ENCODE measurements at places on chromosomes 16 and 17.
A peak's percentile ranks its signal among the peaks of the same experiment; 100 is the strongest.

DNA sequence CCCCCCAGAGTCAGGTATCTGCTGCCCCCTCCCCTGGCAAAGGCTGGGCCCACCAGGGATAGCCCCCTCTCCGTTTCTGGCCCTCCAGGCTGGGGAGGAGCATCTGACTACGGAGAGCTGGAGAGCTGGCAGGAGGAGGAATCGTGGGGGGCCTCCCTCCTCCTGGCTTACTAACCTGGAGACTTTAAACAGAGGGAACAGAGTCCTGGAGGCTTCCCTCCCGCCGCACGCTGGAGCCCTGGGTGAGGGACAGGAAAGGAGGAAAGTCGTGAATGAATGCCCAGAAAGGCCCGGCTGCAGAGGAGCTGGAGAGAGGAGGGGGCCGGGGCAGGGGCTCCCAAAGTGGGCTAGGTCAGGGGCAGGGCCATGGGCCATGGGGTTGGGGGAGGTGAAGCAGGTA lies 9.9 kb downstream of the SRCIN1 start:
- no peak for DNase-seq

GRCh38 chr17:14780097-14780651 lies 479.3 kb downstream of the HS3ST3B1 start:
- no peak for DNase-seq

GRCh38 chr17:39002991-39003715 lies 36.0 kb upstream of the FBXO47 start:
- no peak for DNase-seq

- DNase-seq: no peak
Measured at GRCh38 chr17:77598241-77598620, 360.3 kb upstream of the TNRC6C start.

DNA sequence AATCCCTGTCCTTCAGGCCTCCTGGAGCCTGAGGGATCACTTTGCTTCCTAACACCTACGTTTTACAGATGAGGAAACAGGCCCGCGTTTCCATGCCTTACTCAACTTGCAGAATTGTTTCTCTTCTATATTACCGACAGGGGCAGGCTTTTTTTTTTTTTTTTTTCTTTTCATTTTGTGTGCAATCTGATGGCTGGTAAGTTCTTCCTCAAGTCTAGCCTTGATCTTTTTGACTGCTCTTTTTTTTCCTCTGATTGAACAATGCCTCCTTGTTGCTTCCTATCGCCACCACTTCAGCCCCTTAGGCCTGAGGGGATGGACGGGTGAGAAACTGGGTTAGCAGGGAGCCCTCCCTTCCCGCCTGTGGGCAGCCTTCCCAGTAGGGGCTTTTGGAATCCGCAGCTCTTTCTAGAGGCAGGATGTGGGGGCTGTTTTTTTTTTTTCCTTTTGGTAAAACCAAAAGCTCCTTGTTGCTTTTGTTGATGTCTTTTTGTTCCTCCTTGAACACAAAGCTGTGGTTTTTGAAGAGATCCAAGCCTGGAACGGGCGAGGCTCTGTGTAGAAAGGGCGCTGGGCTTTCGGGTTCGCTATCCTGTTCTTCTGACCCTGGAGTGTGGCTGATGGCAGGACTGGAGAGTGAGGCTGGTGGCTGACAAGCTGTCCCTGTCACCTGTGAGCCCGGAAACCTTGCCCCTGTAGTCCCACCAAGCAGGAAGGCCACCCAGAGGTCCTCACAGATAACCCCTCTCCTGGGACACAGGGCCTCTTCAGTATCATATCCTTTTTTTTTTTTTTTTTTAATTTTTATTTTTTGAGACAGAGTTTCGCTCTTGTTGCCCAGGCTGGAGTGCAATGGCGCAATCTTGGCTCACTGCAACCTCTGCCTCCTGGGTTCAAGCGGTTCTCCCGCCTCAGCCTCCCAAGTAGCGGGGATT lies 14.0 kb downstream of the LASP1 start:
- DNase-seq: no peak

GRCh38 chr16:80174416-80174815 lies 366.4 kb upstream of the DYNLRB2 start:
- DNase-seq: no peak

- DNase-seq: no peak
Measured at GRCh38 chr16:84572096-84572495, 45.8 kb downstream of the COTL1 start.

- DNase-seq: no peak
Measured at GRCh38 chr16:86984991-86985647, 332.1 kb downstream of the C16orf95 start.

- no peak for DNase-seq
Measured at GRCh38 chr16:64094992-64095634, 1026.8 kb downstream of the CDH11 start.

- no peak for DNase-seq
Measured at GRCh38 chr17:60106340-60107059, 27.8 kb upstream of the HEATR6 start.

DNA sequence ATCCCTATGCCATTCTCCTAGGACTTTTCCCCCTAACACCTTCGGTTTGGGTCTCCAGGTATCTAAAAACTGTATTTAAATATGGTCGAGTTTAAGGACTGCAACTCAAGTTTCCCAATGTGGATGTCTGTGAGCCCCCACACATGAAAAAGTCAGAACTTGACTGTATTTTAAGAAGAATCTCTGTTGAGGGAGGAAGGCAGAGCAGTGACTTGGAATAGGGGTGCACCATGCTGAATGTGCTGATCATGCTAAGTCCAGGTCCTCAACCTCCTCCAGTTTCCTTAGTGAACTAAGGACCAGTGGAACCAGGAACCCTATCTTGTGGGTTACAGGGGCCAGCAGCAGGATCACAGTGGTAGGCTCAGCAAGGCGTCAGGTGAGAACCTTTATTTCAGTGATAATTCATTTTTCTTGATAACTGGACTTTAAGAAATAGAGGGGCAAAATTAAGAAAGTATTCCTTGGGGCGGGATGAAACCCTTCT lies 19.5 kb downstream of the GRB7 start:
- no peak for DNase-seq

DNA sequence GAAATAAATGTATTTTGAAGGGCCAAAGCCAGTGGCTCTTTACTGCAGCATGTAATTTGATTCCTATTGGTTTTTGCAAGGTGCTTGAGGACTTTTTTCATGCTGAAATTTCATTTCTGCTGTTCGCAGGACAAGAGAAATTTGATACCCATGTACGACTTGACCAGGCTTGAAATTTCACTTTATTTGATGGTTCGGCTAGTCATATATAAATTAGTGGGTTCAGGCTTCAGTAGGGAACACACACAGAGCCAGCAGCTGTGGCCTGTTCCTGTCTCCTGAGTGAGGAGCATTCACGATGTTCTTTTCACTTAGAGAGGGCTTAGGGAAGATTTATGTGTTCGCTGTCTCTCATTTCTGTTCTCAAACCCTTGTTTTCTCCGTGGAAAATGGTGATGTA lies 258.4 kb upstream of the CACNG5 start:
- DNase-seq: no peak

- DNase-seq: no peak
Measured at GRCh38 chr16:56057151-56057550, 134.1 kb upstream of the GNAO1 start.

GRCh38 chr16:15768201-15768600 lies 88.6 kb downstream of the MYH11 start:
- no peak for DNase-seq

- DNase-seq: no peak
Measured at GRCh38 chr17:252456-252855, 71.0 kb upstream of the DOC2B start.

GRCh38 chr17:48542114-48542656 lies 2.7 kb downstream of the HOXB2 start:
- DNase-seq: no peak

GRCh38 chr16:1182950-1183907 lies 30.3 kb downstream of the CACNA1H start:
- no peak for DNase-seq

DNA sequence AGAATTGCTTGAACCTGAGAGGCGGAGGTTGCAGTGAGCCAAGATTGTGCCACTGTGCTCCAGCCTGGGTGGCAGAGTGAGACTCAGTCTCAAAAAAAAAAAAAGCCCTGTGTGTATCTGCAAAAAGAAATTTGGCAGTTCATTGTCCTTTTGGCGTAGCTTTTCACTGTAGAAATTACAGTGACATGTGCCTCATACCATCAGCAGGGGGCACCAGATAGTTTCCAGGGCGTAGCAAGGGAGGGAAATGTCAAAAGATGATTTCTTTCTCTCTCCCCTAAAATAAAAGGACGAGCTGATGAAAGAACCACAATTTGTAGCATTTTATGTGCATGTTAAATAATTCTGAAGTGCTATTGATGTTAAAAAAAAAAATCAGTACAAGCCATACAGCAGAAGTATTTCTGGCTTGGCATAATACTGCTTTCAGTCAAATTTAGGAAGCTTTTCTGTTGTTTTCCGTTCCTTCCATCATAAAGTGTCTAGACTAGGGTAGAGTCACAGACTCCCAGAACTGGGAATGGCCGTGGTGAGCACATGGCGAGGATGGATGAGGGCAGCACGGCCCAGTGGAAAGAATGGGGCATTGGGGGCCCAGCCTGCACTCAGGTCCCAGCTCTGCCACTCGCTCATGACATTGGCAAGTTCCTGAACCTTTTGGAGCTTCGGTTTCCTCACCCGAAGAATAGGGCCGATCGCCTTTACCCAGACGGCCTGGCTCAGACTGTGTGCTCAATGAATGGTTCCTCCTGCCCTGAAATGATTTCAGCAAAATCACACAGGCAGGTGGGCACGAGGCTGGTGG lies 59.8 kb upstream of the RPH3AL start:
- DNase-seq: peak; percentile 55

DNA sequence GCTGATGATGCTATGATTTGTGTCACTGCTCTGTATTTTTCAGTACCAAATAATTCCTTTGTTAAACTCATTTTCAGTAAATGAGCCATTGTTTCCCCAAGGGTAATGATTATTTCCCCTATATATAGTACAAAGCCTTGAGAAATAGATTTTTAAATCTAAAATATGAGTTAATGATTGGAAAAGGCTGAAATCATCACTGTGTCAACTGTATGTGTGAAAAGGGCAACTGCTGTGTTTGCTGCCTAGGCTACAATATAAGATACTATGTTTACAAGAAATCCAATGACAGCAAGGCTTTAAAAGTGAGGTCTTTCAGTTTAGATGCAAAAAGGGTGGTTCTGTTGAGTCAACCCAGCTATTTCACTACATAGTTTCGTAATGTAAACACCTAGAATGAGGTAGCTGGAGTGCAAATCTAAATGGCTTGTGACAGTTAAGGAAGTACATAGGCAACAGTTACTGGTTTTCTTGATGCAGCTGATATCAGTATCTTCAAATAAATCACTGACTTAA lies 15.3 kb downstream of the NLK start:
- DNase-seq: no peak

GRCh38 chr16:14146445-14146844 lies 75.3 kb downstream of the MRTFB start:
- no peak for DNase-seq

- DNase-seq: no peak
Measured at GRCh38 chr17:40511136-40511535, 9.7 kb upstream of the TNS4 start.

DNA sequence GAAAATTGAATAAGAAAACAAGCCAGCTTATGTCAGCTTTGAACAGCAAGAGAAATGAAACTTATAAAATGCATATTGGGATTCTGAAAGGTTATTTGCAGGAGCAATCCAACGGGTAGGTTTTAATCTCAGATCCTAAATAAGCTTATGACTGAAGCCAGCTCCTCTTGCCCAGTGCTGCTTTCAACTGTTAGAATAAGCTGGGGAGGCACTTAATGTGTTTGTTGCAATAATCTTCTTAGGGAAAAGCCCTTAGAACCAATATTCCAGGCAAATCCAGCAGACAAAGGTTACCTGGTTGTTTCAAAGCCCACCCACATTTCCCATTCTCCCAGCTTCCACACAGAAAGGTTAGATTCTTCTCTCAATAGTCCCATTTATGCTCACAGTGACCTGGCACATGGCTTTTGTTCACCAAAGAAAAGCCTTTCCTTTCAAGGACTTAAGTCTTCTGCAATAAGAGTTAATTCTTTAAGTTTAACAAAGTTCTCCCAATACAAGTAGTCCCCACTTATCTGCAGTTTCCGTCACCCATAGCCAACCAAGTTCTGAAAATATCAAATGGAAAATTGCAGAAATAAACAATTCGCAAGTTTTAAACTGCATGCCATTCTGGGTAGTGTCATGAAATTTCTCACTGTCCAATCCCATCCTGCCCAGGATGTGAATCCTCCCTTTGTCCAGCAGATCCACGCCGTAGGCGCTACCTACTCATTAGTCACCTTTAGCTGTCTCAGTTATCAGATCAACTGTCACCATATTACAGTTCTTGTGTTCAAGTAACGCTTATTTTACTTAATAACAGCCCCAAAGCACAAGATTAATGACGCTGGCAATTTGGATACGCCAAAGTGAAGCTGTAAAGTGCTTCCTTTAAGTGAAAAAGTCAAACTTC lies 5.9 kb downstream of the TEX2 start:
- no peak for DNase-seq

DNA sequence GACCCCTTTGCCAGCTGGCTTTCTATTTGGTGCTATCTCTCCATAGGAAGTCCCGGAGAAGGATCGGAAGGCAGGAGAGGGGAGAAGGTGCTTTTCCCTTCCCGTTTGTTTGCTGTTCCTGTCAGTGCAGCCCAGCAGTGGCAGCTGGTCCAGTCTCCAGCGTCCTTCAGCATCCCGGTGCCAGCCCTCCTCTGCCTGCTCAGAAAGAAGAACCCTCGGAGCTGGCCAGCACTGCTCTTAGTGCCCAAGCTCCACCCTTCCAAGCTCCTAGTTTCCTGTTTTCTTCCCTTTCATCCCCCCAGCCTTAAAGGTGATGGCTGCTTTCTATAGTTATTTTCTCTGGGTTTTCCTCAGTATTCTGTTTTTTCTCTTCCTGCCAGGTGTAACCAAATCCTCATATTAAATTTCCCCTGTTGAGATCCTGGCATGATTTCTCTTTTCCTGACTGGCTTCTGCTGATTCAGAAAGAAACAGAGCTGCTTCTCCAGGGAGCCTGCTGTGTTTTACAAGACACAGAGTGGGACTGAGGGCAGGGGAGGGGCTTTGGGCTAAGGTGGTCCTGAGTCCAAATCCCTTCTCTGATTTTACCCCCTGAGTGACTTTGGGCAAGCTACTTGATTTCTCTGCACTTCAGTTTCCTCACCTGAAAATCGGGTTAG lies 186.8 kb downstream of the COPRS start:
- DNase-seq: no peak

DNA sequence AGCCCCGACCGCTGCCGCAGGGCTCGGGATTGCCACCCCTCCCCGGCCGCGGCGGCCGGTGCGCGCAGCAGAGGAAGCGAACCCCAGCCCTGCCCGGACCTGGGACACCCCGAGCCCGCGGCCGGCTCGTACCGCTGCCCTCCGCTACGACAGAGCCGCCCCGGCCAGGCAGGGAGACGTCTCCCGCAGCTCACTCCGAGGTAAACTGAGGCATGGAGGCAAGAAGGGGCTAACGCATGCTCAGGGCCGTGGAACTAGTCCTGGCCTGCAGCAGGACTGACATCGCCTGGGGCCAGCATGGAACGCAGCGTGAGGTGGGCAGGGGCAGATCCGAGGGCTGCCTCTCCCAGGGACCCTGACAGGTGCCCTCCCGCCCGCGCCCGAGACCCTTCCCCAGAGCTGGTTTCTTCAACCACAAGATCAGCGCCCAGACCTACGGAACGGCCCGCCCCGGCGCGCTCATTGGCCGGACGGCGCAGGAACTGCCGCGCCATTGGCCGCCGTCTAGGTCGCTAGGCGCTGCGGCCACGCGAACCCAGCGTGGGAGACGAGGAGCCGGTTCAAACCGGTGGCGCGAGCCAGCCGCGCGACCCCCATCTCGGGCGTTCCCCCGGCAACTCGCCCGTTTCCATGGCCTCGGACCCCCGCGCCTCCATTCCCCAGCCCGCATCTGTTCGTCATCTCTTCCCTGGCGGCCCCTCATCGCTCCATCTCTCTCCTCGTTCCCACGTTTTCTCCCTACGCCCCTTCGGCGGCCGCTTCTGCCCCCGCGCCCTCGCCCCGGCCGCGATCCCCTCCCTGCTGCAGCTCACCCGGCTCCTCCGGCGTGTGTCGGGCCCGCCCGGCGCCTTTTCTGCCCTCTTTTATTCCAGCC lies at the start of gene SLC43A2:
Gene SLC43A2 (minus strand): TSS at position 853 of the 874 bp plus-strand sequence. CDS start 960 bp downstream, outside the sequence.
- no peak for DNase-seq
